ENCODE measurements at places on chromosomes 3 and 15.

DNA sequence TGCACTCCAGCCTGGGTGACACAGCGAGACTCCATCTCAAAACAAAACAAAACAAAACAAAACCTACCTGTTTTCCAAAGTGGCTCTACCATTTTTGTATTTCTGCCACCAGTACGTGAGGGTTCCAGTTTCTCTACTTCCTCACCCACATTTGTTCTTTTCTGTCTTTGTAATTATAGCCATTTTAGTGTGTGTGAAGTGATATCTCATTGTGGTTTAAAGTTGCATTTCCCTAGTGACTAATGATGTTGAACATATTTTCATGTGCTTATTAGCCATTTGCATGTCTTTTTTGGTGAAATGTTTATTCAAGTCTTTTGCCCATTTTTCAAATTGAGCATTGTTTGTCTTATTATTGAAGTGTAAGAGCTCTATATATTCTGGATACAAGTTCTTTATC lies 50.7 kb downstream of the TRA2B start:
- no peak for DNase-seq

- DNase-seq = no peak
Observed at GRCh38 chr3:66104535-66104934, 65.8 kb upstream of the MAGI1 start.

DNA sequence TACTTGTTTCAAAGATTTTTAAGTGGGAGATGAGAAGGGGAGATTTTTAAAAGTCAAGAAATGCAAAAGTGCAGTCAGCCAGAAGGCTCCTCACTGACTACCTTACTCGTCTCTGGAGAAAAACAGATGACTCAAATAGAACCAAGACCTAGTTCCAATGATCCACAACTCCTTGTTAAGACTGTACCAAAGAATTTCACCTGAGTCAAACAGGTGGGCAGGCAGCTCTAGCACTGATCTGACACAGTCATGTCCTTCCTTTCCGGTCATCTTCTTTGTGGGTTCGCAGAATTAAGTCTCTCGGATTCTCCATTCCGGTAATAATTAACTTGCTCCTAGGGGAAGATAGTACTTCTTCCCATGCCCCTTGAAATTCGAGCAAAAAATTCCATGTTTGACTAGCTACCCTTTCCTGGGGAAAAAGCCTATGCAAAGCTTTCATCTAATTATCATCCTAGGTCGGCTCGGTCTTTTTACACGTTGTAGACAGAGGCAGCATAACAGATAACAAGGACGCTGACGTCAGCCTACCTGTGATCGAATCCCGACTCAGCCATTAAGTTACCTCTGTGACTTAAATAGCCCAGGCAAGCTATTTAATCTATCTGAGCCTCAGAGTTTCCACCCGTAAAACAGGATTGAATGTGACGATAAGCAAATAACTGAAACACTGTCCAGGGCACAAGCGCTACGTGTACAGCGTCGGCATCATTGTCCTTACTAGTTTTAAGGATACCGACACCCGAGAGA lies 758 bp downstream of the SELENOK start:
- DNase-seq = no peak

- DNase-seq = no peak
Observed at GRCh38 chr3:62332835-62333244, 40.5 kb downstream of the FEZF2 start.

GRCh38 chr15:77866596-77867125 lies 210.8 kb downstream of the TBC1D2B start:
- no peak for DNase-seq

DNA sequence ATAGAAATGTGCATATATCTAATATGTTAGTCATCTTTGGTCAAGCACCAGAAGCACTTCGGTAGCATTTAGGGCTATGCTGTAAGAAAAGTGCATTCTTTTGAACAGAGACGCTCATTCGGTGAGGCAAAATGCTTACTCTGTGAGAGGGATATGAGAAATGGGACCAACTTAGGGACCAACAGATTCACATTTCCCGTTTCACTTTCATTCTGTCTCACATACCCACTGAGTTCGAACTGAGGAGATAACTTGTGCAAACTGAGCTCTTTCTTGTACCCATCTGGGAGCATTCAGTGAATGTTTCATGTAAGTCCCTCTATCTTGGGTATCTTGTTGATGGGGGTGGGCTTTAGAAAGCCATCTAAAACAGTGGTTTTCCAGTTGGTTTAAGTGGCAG lies 135.3 kb downstream of the FEZF2 start:
- DNase-seq = no peak

DNA sequence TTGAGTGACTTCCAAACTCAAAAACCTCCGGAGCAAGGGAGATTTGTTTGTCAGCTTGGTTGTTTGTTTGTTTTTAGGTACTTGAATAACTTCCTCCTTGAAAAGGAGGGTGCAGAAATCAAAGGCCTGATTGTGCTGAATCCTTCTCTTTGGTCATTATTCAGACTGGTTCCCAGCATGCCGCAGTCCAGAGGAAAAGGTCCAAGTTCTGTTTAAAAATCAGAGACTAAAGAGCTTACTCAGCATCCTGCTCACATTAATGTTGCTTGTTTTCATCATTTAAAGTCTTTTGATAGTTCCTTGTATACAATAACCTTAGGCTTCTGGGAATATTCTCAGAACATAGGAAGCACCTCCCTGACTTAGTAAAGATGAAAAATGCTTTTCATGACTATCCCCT lies 982 bp upstream of the SCG3 start:
- no peak for DNase-seq

GRCh38 chr3:46748170-46748569 lies 30.5 kb upstream of the PRSS50 start:
- no peak for DNase-seq

DNA sequence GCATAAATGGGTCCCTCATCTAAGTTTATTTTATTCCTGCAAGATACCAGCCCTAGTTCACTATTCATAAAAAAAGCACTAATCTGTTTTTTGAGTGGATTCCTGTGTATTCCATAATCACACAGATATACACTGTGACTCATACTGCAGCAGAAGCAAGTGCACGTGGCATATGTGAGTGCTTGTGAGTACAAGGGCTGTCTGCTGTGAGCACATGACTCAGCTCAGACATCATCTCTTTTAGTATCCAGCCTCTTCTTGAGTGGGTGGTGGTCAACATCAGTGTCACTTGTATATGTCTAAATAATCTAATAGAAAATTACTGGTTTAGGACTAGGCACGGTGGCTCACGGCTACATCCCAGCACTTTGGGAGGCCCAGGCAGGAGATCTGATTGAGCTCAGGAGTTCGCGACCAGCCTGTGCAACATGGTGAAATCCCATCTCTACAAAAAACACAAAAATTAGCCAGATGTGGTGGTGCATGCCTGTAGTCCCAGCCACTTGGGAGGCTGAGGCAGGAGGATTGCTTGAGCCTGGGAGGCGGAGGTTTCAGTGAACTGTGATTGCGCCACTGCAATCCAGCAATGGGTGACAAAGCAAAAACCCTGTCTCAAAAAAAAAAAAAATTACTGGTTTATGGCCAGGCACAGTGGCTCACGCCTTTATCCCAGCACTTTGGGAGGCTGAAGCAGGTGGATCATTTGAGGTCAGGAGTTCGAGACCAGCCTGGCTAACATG lies 49.8 kb downstream of the NIPA2 start:
- DNase-seq = peak; percentile 53

DNA sequence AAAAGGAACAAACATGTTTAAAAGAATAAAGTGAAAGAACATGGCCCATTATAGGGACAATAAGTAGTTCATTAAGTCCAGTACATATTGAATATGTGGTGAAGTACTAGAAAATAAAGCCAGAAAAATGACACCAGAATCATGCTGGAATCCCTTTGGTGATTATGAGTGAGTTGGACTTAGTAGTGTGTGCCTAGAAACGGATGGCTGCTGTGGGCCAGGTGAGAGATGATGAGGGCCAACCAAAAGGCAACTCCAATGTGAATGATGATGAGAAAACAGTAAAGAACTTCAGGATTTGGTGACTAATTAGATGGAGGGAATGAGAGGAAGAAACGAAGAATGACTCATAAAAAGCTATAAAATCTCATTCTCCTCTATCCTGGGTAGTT lies 3.3 kb downstream of the CRYGS start:
- DNase-seq = no peak

GRCh38 chr15:99496302-99496629 lies 69.5 kb upstream of the MEF2A start:
- DNase-seq = no peak

DNA sequence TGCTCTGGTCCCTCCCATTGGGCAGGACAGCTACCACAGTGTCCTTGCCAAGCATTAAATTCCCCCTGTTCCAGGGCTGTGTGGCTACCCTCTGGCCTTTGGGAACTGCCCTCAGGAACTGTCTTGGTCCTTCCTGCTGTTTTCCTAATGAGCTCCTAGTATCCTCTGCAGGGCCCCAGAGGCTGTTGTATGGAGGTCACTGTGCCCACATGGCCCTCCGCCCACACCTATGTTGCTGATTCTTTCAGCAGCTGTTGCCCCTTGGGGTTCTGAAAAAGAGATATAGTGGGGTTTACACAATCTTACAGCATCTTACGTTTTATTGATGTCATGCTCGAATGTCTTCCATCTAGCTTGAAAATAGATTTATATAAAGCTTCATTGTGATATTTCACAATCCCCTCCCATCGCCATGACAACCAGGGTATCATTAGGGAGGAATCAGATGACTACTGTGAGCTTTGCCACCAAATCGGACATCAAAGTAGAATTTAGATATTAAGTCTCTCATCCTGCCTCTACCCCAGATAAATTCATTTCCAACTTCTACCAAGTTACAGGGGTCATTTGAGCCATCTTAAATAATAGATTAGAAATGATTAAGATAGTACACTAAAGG lies 97.1 kb upstream of the NR2E3 start:
- no peak for DNase-seq

GRCh38 chr15:70605606-70606410 lies 157.6 kb downstream of the UACA start:
- peak; percentile 88 for DNase-seq

GRCh38 chr3:173371848-173372487 lies 25.6 kb upstream of the NLGN1 start:
- no peak for DNase-seq

DNA sequence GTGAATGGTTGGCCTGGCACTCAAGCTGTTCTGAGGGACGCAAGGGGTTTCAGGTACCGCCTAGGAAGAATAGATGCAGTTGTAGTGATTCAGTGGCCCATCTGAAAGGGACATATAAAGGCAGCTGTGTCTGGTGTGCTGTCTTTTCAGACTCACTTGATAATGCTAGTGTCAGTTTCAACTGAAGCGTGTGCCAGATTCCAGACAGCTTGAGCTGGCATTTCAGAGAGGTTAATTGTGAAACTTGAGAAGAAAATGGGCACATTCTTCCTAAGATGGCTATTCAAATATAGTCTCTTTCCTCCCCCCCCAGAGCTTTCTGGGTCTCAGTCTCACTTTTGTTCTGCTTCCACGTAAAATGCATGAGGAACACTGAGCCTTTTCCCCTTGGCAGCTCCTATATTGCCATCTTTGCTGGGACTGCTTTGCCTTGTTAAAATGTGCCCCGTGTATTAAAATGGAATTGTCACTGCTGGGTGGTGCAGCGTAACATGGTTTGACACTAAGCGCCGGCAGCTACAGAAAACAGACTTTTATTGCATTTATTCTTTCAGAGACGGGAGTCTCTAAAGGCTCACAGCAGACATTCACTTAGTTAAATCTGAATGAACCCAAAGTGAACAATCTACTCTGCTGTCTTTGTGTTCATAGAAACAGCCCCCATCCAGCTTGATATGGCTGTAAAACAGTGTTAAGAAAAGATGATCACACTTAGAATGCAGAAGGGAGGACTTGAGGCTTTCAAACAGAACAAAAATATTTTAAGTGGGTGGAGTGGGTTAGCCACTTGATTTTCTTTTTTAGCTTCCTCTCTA lies 478.7 kb downstream of the RBMS3 start:
- DNase-seq = no peak

DNA sequence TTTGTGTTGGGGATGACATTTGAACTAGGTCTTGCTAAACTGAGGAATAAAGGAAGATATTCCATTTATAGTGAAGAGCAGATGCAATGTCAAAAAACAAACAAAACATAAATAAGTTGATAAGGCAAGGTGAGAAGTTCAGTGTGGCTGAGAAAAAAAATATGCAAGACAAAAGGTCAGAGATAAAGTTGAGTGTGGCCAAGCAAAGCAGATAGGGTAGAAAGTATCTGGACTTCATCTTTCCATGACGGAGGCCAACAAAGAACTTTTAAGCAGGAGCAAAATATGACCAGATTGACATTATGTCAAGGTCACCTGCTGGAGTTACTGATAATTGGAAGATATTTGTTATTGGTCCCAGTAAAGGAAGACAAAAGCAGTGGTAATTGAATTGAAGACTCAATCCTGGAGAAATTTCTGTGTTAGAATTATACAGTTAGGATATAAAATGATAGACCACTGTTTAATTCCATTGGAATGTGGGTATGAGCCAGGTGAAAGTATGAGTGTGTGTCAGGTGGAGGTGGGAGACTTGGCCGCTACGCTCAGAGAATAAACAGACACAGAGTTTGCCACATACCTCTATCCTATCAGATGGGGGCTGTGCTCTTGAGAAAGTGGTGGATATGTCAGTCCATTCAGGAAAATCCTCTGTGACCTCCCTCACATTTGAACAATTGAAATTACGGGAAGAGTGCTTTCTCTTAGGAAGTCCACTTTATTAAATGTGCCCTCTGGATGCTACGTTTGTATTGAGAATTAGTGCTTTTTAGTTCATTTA lies 28.1 kb downstream of the ADIPOQ start:
- DNase-seq = no peak

DNA sequence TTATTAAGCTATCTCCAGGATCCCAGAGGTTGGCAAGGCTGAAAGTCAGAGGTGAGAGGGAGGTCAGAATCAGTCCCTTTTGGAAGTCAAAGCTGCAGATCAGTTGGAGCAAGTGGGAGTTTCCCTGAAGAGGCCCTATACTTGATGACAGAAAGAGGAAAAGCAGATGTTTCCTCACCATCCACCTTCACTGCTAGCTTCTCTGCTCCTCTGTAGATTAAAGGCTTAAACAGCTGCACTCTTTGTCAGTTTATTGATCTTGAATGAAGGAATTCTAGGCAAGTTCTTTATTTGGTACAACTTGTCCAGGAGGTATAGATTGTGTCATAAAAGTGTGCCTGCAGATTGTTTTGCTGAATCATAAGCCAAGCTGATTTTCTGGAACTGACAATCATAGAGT lies 408.2 kb upstream of the TGFBR2 start:
- no peak for DNase-seq

DNA sequence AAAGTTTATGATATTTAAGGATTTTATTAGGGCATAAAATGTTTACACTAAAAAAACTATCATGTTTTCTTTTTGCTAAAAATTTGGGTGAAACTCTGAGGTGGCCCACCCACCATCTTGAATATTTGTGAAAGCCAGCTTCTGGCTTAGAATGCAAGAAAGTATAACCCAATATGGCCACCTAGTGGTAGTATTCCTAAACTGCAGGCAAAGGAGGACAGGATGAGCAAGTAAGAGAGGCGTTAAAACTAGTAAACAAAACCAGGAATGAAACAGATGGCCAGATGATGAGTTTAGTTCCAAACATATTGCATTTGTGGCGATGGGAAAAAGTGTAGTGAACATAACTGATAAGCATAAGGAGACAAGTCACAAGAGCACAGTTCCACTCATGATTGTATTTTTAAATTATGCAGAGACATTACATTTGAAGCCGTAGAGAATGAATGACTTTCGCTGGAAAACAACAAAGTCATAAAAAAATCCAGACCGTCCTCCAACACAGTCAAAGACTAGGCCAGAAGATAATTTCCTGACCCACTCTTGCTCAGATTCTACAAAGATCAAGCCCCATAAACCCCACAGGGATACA lies 103.3 kb upstream of the PRTG start:
- no peak for DNase-seq

- DNase-seq = no peak
Observed at GRCh38 chr3:129442486-129442885, 2.5 kb downstream of the IFT122 start.

- peak; percentile 25 for DNase-seq
Observed at GRCh38 chr3:153162513-153163392, 727 bp downstream of the RAP2B start.

- no peak for DNase-seq
Observed at GRCh38 chr3:170038434-170039110, 777 bp downstream of the GPR160 start.
